Gastrocnemius medialis (tissue), 4 donors: ENCODE measurements at places on chromosomes 13 and 19. TPM values are rescaled to one million over a fixed set of nuclear protein-coding genes. Genes with fewer than 3 reads are reported as not detected.

GRCh38 chr19:18941628-18942354 lies 774 bp upstream of the HOMER3 start:
- no peak for DNase-seq

DNA sequence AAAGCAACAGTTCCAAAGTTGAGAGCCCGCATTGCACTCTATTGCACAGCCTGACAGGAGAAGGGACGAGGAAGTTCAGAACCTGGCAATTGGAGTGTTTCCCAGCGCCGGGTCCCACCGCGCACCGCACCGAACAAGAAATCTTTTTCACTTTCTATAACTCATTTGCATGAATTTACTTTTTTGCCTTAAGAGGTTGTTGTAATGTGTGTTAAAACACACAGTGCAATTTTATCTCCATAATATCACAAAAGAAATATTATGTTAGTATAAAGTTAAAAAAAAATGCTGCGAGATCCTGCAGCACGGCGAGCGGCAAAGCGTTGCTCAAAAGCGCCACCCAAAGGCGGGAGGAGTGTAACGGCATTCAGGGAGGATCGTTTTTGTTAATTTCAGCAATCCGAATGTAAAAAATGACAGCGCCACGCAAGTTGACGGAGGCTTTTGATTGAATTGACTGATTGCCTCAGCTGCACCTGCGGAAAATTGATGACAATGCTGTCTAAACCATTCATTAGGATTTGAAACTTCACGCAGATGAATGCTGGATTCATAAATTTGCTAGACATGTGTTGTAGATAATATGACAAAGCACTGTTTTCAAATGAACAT lies 303.6 kb upstream of the ZNF507 start:
- no peak for DNase-seq

- DNase-seq, result no peak
Measured at GRCh38 chr19:45496349-45496953, 396 bp downstream of the RTN2 start.

- no peak for DNase-seq
Measured at GRCh38 chr19:50563597-50563996, 4.6 kb downstream of the LRRC4B start.

- DNase-seq, result no peak
Measured at GRCh38 chr13:33612641-33613638, 205.0 kb upstream of the RFC3 start.

- DNase-seq, result no peak
Measured at GRCh38 chr19:8238251-8238650, 29.1 kb downstream of the CERS4 start.

DNA sequence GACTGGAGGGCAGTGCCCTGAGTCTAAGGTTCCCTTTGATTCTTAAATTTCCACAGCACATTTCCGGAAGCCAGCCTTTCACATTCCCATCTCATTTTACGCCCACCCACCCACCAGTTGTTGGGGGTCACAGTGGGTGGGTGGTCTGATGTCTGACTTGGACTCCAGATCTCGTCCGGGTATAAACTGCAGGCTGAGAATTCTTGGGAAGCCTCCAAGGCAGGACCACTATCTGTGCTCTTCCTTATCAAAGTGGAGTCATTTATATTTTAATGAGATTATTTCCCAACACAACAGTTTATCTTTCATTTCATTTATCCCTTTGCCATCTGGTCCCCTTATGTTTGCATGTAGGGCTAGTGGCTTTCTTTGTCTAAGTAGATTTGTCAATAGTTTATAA lies 3.6 kb upstream of the FAM124A start:
- DNase-seq, result no peak

GRCh38 chr19:30602661-30603350 lies 230.6 kb downstream of the ZNF536 start:
- no peak for DNase-seq

- no peak for DNase-seq
Measured at GRCh38 chr19:32355309-32355708, 9.9 kb downstream of the ZNF507 start.

- no peak for DNase-seq
Measured at GRCh38 chr19:33254245-33254824, 28.7 kb upstream of the SLC7A10 start.

DNA sequence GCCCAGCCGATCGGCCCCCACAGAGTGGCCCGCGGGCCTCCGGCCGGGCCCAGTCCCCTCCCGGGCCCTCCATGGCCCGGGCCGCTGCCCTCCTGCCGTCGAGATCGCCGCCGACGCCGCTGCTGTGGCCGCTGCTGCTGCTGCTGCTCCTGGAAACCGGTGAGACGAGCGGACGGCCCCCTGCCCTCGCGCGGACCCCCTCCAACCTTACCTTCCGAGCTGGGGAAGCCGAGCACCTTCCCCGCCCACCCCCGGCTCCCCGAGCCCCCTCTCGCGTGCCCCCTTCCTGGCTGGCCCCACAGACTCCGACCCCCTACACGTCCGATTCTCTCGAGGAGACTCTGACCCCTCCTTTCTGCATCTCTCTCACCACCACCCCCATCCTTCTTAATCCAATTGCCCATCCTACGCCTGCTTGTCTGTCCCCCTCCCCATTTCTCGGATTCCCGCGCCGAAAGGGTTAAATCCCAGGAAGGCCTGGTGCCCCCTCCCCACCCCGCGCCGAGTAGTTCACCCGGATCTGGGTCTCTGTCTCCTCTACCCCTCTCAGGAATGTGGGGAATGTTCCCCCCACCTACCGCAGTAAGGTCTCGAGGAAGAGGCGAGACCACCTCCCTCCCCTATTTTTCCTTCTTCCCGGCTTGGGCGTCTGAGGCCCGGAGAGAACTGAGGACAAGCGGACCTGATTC lies 502 bp downstream of the NECTIN2 start:
- no peak for DNase-seq

- DNase-seq, result no peak
Measured at GRCh38 chr19:1445932-1446712, 3.8 kb upstream of the APC2 start.

- DNase-seq, result no peak
Measured at GRCh38 chr19:19659646-19660245, 3.7 kb downstream of the ATP13A1 start.

DNA sequence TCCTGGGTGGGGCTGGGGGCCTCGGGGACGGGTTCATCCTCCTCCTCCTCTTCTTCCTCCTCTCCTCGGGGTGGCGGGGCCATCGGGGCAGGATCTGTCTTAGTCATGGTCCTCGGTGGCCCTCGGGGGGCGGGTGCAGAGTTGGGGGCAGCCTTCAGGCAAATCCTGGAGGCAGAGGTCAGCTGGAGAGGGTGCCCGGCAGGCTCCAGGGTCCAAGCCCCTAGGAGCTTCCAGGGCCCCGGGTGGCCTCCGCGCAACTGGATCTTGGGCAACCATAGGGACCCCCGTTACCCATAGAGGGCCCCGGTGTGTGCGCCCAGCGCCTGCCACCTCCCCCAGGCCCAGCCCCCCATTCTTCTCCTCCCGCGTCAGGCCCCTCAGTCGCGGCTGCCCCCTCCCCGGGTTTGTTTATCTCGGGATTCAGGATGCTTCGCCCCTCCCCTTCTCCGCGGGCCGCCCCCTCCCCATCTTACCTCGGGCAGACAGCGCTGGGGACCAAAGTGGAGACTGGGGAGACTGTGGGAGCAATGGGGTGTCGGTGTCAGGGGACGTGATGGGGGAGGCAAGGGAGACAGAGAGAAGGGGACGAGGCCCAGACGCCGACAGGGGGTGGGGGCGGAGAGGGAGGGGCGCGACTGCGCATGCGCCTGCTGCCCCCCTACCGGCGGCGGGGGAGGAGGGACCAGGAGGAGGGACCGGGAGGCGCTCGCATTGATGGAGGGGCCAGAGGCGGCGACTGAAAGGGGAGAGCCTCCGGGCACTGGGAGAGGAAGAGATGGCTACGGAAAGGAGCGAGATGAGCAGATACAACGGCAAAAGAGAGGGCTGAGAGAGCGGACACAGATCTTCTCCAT lies at the start of gene CLIP3:
TSS of gene CLIP3 (minus strand) at position 623 of the 854 bp plus-strand sequence. CDS start at position 107, 516 bp downstream.
- no peak for DNase-seq

- DNase-seq, result no peak
Measured at GRCh38 chr19:17305216-17305516, 506 bp upstream of the MRPL34 start.

DNA sequence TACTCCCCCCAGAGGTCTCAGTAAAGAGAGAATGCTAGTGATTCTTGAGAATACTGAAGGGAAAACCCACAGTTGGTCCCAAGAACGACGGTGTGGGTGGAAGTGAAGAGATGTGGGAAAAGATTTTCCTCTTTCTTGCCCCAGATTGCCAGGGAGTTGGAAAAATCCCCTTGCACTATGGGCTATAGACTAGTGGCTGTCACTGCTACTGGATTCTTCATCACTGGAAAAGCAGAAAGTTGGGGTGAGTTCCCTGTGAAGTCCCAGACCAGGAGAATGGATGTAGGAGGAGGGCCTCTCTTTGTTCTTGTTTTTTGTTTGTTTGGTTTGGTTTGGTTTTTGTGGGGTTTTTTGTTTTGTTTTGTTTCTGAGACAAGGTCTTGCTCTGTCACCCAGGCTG lies 11.4 kb downstream of the LYPD3 start:
- no peak for DNase-seq

GRCh38 chr13:73194310-73194709 lies 135.5 kb downstream of the KLF5 start:
- DNase-seq, result no peak

GRCh38 chr19:3785938-3786824 lies at the start of gene MATK:
MATK (minus strand) TSS chr19:3786381; CDS start chr19:3785135, 1,246 bp downstream.
- no peak for DNase-seq

Gene IGFL2
- total RNA-seq, result not detected

Gene MEIOSIN
- total RNA-seq, result not detected

Gene C1QTNF9
- total RNA-seq, result 1.8 TPM
